AML-193 (cell line): ENCODE measurements at places on chromosomes 16 and 17.

- DNase-seq = no peak
Measured at GRCh38 chr17:71380535-71380934, 740.3 kb upstream of the SOX9 start.

GRCh38 chr16:14444979-14445810, 184.9 kb downstream of the PARN start:
- DNase-seq = no peak

DNA sequence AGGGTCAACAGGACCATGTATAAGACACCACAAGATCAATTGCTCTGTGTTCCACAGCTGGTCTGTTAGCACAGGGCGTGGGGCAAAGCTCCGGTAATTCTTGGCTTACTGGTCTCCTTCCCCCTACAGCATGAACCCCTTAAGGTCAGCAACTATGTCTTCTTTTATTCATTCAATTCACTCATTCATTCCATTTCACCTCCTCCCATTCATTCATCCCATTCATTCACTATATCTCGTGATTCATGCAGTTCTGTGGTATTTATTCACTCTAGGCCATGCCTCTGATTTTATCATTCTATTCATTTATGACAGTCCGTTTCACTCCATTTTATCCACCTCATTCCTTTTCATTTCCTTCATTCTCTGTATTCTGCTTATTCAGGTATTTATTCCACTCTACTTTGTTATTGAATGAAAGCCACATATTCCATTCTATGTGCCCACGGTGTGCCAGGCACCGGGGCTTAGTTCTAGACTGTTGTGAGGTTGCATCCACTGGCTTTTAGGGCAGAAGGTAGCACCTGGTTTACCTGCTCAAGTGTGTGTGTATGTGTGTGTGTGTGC, 19.0 kb upstream of the WFDC1 start:
- DNase-seq = no peak

DNA sequence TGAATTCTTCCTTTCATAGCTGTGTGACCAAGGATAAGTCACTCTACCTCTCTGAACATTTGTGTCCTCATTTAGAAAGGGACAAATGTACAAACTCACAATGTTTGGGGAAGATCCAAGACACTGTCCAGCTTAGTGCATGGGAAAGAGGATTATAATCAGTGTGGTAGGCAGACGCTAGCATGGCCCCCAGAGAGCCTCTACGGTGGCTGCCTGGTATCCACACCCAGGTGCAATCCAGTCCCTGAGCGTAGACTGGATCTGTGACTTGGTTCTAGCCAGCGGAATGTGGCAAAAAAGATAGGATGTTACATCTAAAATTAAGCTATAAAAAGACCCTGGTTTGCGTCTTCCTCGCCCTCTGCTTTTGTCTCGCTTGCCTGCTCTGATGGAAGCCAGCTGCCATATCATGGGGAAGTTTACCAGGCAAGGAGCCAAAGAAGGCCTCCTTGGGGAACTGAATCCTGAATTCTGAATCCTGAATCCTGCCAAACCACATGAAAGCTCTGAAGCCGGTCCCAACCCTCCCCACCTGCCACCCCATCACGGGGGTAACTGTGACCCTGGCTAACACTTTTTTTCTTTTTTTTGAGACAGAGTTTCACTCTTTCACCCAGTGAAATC, 51.7 kb downstream of the PLXDC1 start:
- no peak for DNase-seq

DNA sequence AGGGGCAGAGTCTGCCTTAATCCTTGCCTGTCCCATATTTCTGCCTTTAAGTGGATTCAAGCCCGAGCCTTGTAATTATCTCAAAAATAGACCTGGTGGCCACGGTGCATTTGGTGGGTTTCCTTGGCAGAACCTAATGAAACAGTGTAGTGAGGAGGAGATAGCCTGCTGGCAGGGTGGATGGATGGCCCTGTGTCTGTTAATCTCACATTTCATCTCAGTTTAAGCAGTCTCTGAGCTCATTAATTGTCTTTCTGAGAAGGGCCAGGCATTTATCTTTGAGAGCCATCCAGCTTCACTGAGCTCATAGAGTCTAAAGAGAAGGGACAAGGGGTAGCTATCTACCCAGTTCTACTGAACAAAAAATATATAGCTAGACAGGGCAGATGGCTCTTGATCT, 364.0 kb upstream of the EEF2KMT start:
- no peak for DNase-seq

- DNase-seq = no peak
Measured at GRCh38 chr16:54414671-54415070, 128.1 kb upstream of the IRX3 start.

DNA sequence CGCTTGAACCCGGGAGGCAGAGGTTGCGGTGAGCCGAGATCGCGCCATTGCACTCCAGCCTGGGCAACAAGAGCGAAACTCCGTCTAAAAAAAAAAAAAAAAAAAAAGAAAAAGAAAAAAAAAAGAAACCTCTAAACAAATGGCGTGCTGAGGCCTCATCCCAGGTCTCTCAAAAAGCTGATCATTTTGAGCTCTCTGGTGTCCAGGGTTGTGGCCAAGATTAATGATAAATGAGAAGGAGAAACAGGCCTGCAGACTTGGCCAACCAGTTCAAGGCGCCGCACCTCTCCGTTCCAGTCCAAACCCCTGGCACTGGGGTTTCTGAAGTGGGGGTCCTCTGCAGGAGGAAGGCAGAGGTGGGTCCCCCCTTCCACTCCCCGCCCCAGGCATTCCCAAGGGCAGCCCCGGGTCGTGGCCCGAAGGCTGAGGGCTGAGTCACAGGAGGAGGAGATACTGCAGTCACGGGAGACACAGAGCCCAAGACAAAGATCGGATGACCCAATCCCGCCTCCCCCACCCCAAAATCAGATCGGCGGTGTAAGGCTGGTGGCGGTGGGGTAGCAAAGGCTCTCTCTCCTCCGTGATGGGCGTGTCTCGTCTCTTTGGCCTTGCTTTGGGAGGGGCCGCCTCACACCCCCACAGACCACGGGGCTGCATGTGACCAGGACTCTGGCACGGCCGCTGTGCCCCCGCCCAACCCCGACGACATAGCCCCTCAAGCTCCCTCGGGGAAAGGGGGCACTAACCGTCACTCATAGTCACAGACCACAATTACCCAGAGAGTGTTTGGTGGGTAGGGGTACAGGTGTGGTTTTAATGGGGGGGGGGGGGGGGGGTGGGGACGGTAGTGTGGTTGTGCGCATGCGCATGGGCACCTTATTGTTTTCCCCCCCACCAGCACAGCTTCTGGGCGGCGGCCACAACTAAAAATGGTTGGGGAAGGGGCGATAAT, 1.1 kb downstream of the VAT1 start:
- peak; percentile 65 for DNase-seq

DNA sequence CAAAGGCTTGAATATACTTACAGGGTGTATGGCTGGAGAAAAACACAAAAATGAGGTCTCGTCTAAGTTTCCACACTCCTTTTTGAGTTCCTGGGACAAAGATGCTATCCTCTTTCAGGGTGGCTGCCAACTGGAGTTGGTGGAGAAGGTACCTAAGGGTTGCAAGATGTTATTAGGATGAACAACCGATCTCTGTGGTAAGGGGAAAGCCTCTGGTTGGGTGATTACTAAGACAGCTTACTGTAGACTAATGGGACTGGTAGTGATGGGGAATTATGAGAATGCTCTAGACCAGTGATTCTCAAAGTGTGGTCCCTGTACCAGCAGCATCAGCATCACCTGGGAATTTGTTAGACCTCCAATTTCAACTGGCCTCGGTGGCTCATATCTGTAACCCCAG, 6.0 kb downstream of the ADAT1 start:
- no peak for DNase-seq
